ENCODE measurements at places on chromosomes 2 and 18.

GRCh38 chr2:202120828-202121227, 47.8 kb downstream of the KIAA2012 start:
- DNase-seq: no peak

- no peak for DNase-seq
These were observed 126.3 kb upstream of the OSR1 start for GRCh38 chr2:19484736-19485135.

- no peak for DNase-seq
These were observed 187.4 kb downstream of the TMEM247 start for GRCh38 chr2:46666754-46667153.

- no peak for DNase-seq
These were observed 4.8 kb downstream of the ROCK2 start for GRCh38 chr2:11339508-11340083.

DNA sequence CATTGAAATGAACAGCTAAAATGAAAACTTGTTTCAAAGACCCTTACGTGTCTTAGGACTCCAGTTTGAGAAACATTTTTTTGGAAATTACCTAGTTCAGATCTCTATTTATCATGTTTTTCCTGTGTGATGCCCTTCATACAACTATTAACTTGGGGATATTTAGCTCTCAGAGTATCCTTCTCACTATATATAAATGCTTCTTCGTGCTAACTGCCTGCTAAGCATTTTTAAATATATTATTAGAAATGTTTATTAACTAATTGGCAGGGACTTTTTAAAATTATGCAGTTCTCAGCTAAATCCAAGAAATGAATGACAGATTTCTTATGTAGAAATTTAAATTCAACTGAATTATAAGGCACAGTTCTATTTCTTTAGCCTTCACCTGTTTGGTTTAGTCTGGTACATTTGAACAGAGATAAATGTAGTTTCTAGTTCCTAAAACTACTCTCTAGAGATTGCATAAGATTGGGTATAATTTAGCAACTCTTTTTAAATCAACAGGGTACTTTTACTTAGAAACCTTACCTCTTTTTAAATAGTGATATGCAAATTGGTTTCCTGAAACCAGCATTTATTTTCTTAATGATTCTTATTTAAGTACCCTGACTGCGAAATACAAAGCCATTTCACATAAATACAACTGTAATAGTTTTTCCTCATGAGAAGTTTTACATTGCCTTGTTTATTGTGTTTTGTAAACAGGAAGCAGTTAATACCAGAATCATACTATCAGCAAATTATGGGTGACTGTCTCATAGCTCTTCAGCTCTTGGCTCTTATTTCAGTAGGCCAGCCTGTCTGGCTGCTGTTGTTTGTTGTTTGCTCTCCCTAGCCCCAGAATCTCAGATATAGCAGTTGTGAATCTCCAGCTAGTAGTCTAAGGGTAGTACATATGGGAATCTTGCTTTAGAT, 140.7 kb downstream of the PTRHD1 start:
- no peak for DNase-seq

- DNase-seq: peak; percentile 23
These were observed 2.0 kb downstream of the PPP4R1 start for GRCh38 chr18:9612215-9612830.

- DNase-seq: no peak
These were observed 40.1 kb upstream of the CLASP1 start for GRCh38 chr2:121689356-121689755.

GRCh38 chr2:27003857-27004256, 28.9 kb upstream of the TMEM214 start:
- no peak for DNase-seq

- DNase-seq: no peak
These were observed 256.3 kb upstream of the PKDCC start for GRCh38 chr2:41791523-41791922.

- DNase-seq: no peak
These were observed 14.1 kb downstream of the CRIM1 start for GRCh38 chr2:36369716-36370115.

Data from NCI-H1417 treated with DMSO at 0.1 percent for 48 hours (cell line).